Stomach (tissue), 19 donors: ENCODE measurements at places on chromosomes 5 and 9. TPM values are rescaled to one million over a fixed set of nuclear protein-coding genes. Genes with fewer than 3 reads are reported as not detected.

The SQSTM1 gene
- 693 TPM for total RNA-seq

The NIM1K gene
- not detected for total RNA-seq

The ADAMTS16 gene
- 0.29 TPM for total RNA-seq

The LCN1 gene
- total RNA-seq, result not detected

The CRB2 gene
- 0.18 TPM for total RNA-seq

The PRDM9 gene
- not detected for total RNA-seq

The NOXA1 gene
- total RNA-seq, result 8.3 TPM

The LIX1 gene
- total RNA-seq, result 1.8 TPM

The CARTPT gene
- total RNA-seq, result not detected

The ANKRA2 gene
- 2.0 TPM for total RNA-seq

The CDX1 gene
- not detected for total RNA-seq

DNA sequence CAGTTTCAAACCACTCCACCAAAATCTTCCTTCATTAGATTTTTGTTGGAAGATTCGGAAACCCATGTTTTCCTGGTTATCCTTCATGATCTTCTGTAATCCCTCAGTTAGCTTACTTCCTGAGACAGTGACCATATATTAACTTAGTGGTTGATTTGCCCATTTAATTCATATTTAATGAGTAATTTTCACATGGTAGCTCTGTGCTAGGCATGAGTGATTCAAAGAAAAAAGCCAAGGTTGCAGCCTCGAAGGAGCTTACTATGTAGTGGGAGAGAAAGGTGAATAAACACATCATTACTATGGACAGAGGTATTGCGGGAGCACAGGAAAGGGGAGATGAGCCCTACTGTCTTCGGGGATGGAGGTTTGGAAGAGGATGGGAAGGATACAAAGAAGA is 158.5 kb downstream of the TLE1 start:
- no peaks in the 10 kb centered on the region for H3K36me3 ChIP-seq
- H3K27ac ChIP-seq, result peak overlapping the region; percentile 59
- no peak overlapping the region for H3K4me3 ChIP-seq
- DNase-seq, result no peak

DNA sequence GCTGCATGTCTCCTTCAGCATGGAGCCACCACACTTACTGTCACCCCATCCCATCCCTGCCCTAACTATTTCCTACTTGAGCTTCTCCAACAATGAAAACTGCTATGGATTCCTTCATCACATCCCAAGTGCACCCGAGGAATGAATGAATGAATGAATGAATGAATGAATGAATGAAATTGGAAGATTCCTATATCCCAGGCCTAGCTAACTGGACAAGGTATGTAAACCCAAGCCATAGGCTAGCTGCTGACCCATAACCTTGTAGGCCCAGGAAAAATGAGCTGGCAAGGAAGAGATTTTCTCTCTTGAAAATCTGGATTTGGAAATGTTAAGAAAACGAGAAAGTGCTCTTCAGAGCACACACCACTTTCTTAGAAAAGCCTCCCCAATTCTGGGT is 97.4 kb downstream of the GABBR2 start:
- DNase-seq, result no peak
- H3K4me3 ChIP-seq, result no peak overlapping the region
- no peak overlapping the region for H3K27ac ChIP-seq
- H3K4me1 ChIP-seq, result no peaks in the 10 kb centered on the region

GRCh38 chr5:116273448-116274242 is 188.8 kb downstream of the COMMD10 start:
- no peak for DNase-seq
- H3K36me3 ChIP-seq, result peaks cover 3% of the 10 kb centered on the region
- no peaks in the 10 kb centered on the region for H3K27me3 ChIP-seq
- peaks cover 7% of the 10 kb centered on the region for H3K4me1 ChIP-seq
- H3K4me3 ChIP-seq, result no peak overlapping the region

- no peaks in the 10 kb centered on the region for H3K36me3 ChIP-seq
- H3K27me3 ChIP-seq, result no peaks in the 10 kb centered on the region
- no peak overlapping the region for H3K27ac ChIP-seq
- DNase-seq, result no peak
- H3K4me3 ChIP-seq, result no peak overlapping the region
Measured at GRCh38 chr5:68000805-68001204, 214.8 kb upstream of the PIK3R1 start.

- no peak overlapping the region for H3K4me3 ChIP-seq
- no peaks in the 10 kb centered on the region for H3K27me3 ChIP-seq
- no peaks in the 10 kb centered on the region for H3K4me1 ChIP-seq
- H3K36me3 ChIP-seq, result no peaks in the 10 kb centered on the region
- no peak overlapping the region for H3K27ac ChIP-seq
Measured at GRCh38 chr5:23316060-23316591, 191.3 kb upstream of the PRDM9 start.

DNA sequence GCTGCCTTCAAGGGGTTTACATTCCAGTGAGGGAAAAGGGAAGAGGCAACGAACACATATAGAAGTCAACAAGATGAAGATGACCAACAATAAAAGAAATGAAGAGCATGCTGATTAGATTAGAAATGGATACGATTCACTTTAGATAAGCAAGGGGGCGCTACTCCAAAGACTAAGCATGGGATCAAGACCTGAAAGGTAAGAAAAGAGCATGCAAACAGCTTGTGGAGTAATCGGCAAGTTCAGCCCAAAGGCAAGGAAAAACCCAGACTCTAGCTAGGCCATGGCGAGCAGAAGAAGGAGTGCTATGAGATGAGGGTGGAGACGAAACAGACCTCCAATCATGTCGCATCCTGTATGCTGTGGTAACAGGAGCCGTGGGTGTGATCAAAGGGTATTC is 124.4 kb downstream of the FANCC start:
- no peak overlapping the region for H3K4me3 ChIP-seq
- no peak for DNase-seq

DNA sequence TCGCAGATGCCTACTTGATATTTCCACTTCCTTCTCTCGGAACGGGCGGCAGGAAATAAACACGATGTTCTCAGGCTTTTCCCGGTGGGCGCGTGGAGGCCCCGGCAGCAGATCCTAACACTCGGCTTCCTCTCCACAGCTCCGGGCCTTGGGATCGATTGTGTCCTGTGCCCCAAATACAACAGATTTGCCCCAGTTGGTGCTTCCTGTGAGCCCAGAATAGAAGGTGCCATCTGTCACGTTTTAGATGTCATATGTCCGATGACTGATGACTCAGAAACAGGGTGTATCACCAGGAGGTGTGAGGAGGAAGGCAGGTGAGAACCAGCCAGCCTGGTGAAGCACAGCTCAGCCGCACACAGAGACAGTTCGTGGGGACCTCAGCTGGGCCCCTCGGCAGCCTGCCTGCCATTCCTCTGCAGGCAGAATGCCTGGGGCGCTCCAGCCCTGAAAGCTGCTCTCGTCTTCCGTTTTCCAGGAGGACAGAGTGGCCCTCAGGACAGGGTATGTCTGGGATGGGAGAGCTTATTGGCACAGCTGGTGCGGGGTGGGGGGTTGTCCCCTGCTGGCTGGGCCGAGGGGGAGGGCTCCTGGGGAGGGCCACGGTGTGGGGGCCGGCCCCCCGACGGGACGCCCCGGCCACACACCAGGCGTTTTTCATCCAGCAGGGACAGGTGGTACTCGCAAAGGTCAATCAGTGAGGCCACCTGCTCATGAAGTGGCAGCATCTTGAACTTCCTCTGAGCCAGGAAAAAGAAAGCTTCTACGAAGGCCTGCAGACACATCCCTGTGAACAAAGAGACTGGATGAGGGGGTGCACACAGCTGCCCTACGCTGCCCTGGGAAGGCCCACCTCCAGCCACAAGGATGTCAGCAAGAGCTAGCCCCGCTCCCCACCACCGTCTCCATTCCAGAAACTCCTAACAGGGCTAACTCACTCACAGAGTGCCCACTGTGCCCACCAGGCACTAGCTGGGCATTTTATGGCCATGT is 171.0 kb downstream of the DAB2IP start:
- H3K27ac ChIP-seq, result no peak overlapping the region
- no peaks in the 10 kb centered on the region for H3K27me3 ChIP-seq
- H3K4me3 ChIP-seq, result no peak overlapping the region

DNA sequence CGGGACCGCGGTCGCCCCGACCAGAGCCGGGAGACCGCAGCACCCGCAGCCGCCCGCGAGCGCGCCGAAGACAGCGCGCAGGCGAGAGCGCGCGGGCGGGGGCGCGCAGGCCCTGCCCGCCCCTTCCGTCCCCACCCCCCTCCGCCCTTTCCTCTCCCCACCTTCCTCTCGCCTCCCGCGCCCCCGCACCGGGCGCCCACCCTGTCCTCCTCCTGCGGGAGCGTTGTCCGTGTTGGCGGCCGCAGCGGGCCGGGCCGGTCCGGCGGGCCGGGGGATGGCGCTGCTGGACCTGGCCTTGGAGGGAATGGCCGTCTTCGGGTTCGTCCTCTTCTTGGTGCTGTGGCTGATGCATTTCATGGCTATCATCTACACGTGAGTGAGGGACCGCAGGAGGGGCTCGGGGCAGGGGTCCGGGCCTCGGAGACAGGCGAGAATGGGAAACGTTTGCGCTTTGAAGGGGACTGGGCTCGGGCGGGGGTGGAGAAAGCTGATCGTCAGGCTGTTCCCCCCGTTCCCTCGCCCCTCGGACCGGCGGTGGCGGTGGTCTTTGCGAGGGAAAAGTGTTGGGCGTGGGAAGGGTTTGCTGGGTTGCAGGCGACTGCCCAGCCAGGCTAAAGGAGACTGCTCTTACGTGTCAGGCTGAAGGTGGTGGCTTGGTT is 457 bp downstream of the UGCG start:
- H3K27ac ChIP-seq, result peak overlapping the region; percentile 96
- H3K27me3 ChIP-seq, result no peaks in the 10 kb centered on the region
- DNase-seq, result peak; percentile 89
- peak overlapping the region; percentile 72 for H3K4me3 ChIP-seq
- H3K36me3 ChIP-seq, result no peaks in the 10 kb centered on the region

GRCh38 chr9:78210841-78211301 is 25.0 kb upstream of the CEP78 start:
- no peak for DNase-seq
- H3K4me1 ChIP-seq, result peaks cover 12% of the 10 kb centered on the region
- no peak overlapping the region for H3K4me3 ChIP-seq
- H3K36me3 ChIP-seq, result no peaks in the 10 kb centered on the region
- H3K27ac ChIP-seq, result no peak overlapping the region
- no peaks in the 10 kb centered on the region for H3K27me3 ChIP-seq

GRCh38 chr5:140108093-140109017 is 5.6 kb upstream of the PURA start:
- no peaks in the 10 kb centered on the region for H3K27me3 ChIP-seq
- no peaks in the 10 kb centered on the region for H3K36me3 ChIP-seq
- H3K27ac ChIP-seq, result peak overlapping the region; percentile 98
- peaks cover 18% of the 10 kb centered on the region for H3K4me1 ChIP-seq
- peak; percentile 41 for DNase-seq

- H3K4me1 ChIP-seq, result no peaks in the 10 kb centered on the region
- peak overlapping the region; percentile 88 for H3K27ac ChIP-seq
- H3K36me3 ChIP-seq, result no peaks in the 10 kb centered on the region
- DNase-seq, result no peak
- H3K27me3 ChIP-seq, result no peaks in the 10 kb centered on the region
Measured at GRCh38 chr9:92965759-92966517, 18.6 kb downstream of the FGD3 start.

- no peaks in the 10 kb centered on the region for H3K36me3 ChIP-seq
- H3K4me1 ChIP-seq, result no peaks in the 10 kb centered on the region
- H3K27ac ChIP-seq, result no peak overlapping the region
- H3K4me3 ChIP-seq, result peak overlapping the region; percentile 23
- no peaks in the 10 kb centered on the region for H3K27me3 ChIP-seq
Measured at GRCh38 chr5:123285122-123286023, 137.8 kb downstream of the CEP120 start.

DNA sequence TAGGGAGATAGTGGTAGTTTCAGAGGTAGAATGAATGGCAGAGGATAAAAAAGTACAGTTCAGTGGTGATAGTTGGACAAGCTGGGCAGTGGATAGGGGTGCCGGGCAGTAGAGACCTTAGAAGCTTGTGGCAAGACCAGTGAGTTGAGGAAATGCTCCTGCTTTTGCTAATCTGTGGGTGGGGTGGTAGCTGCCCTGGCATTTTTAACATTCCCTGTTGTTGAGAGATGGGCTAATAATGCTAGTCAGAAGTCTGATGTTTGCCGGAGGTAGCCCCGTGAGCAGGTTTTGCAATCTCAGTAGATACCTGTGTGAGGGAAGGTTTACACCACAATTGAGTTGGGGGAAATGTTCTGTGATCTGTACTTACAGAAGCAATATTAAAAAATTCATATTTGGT is 91.1 kb downstream of the TRIO start:
- no peak overlapping the region for H3K4me3 ChIP-seq
- no peaks in the 10 kb centered on the region for H3K36me3 ChIP-seq
- no peaks in the 10 kb centered on the region for H3K27me3 ChIP-seq
- H3K27ac ChIP-seq, result no peak overlapping the region

DNA sequence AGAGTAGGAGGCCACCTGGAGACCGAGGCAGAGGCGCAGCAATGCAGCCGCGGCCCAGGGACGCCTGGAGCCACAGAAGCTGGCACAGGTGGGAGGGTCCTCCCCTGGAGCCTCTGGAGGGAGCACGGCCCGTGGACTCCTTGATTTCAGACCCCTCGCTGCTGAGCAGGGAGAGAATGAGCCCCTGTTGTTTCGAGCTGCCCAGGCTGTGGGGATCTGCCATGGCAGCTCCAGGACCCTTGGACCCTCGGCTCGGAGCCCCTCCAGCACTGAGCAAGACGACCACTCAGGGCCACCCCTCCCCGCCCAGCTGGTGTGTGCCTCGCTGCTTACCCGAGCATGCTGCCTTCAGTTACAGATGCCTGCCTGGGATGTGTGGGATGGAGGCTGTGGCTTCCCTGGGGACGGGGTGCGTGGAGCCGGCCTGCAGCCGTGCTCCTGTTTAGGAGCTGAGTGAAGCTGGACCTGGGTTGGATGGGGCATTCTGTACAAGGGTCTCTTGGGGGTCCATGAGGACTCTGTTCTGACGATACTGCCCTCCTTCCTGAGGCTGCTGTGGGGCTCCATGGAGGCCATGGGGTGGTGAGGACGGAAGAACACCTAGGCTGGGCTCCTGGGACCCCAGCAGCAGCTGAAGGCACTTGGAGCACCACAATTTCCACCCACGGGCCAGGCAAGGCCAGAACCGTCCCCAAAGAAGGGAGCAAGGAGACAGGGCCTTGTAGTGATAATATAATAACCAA is 115.1 kb upstream of the LPCAT1 start:
- H3K36me3 ChIP-seq, result no peaks in the 10 kb centered on the region
- no peak overlapping the region for H3K27ac ChIP-seq
- H3K27me3 ChIP-seq, result peaks cover 18% of the 10 kb centered on the region
- H3K4me1 ChIP-seq, result peaks cover 10% of the 10 kb centered on the region
- H3K4me3 ChIP-seq, result no peak overlapping the region

DNA sequence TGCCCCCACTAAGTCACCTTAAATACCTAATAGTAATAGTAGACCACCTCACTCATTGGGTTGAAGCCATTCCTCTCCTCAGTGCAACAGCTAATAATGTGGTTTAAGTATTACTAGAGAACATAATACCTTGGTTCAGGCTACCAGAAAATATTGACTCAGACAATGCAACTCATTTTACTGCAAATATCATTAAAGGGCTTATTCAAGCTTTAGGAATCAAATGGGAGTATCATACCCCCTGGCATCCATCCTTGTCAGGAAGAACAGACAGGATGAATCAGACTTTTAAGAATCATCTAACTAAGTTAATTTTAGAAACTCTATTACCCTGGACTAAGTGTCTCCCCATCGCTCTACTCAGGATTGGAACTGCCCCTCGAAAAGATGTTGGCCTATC is 6.8 kb upstream of the RNF180 start:
- H3K4me3 ChIP-seq, result no peak overlapping the region
- no peaks in the 10 kb centered on the region for H3K36me3 ChIP-seq
- no peaks in the 10 kb centered on the region for H3K27me3 ChIP-seq
- no peak overlapping the region for H3K27ac ChIP-seq
- H3K4me1 ChIP-seq, result no peaks in the 10 kb centered on the region
